Cortex of kidney (tissue), 1 donor: ENCODE measurements at places on chromosomes 2 and 18.

GRCh38 chr2:20322527-20323300, 27.9 kb downstream of the PUM2 start:
- no peak for DNase-seq

DNA sequence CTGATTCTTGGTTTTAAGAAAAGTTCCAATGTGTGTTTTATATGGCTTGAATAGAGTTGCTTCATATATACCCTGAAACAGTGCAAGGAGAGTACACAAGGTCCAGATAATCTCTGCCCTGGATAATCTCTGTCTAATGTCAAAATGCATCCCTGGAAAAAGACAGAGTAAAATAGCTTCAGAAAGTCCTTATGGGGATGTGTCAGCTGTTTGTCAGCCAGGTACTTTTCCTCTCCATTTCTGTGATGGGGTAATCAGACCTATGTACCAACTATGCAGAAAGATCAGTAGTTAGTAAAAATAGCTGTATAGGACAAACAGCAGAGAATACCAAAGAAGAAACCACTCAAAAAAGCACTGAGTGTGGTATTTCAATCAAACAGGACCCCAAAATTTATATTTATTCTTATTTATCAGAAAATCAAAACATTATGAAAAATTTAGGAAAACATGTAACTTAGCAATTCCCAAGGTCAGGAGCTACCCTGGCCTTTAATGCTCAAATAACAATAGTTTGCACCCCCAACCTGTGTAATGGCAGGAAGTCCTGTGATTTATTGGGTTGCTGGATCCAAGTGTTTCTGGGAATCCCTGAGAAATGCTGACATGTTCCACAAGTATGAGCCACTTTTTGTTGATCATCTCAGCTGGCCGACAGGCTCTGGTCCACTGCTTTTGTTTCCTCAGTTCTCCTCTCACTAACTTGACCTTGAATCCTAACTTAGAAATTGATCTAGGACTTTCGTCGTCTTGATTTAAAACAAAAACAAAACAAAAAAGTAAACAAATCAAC, 69.6 kb downstream of the MDH1 start:
- no peak for DNase-seq

GRCh38 chr18:62324917-62325805, at the start of gene TNFRSF11A:
Gene TNFRSF11A, plus strand, starts transcription at chr18:62325310. Its CDS starts 43 bp downstream, at chr18:62325353.
- no peak for DNase-seq

- DNase-seq = no peak
These were observed 145.0 kb downstream of the SPP2 start for GRCh38 chr2:234195516-234195915.

DNA sequence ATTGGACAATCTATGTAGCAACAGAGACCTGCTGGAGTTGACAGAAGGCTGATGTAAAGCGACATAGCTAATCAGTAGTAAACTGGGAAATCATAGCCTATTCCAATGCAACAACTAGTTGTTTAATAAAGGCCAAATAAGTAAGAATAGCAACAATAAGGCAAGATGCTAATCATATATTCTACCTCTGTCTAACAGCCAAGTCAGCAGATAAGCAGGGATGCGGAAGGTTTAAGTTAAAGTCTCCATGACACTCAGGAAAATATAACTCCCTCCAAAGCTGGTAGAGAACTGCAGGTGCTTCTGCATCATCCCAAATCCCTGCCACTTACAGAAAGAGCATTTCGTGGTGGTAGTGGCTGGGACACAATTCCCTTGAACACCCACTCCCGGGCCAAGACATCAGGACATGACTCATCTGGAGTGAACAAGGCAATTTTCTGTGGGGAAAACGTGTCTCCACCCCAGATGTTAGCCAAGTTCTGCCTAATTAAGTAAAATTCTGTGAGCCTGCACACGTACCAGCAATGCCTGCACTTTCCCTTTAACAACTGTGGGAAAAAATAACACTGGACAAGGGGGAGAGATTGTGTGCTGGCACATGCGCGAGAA, 413.6 kb upstream of the ID2 start:
- DNase-seq = no peak

- no peak for DNase-seq
These were observed 108.5 kb downstream of the CTAGE1 start for GRCh38 chr18:22309191-22309590.

DNA sequence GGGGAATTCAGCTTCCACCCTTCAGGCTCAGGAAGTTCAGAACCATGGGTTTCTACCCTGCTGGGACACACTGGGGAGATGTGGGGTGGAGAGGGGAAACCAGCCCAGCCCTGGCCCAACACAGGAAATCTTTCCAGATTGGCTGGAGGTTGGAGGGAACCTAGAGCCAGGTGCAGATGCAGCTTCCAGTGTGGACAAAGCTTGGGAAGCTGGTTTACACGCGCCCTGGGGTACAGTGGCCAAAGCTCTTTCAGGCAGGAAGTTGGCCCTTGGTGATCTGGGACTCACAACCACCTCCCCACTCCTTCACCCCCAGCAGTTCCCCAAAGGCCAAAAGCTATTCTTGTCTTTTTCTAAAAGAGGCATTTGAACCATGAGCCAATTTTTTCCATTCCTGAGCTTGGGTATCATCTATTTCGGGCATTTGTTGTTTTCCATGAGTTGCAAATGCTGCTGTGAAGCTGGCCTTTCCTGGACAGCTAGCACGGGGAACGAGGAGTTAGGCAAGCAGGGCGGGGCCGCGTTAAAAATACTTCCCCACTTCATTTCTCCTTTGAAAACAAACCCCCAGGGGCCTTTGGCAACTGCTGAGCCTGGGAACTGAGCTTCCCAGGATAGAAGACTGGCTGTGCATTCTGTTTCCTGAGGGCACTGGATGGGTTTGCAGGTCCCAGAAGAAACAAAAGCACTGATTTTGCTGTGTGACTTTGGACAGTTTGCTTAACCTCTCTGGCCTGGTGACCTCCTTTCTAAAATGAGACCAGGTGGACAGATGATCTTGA, 3.1 kb upstream of the ARID5A start:
- no peak for DNase-seq

DNA sequence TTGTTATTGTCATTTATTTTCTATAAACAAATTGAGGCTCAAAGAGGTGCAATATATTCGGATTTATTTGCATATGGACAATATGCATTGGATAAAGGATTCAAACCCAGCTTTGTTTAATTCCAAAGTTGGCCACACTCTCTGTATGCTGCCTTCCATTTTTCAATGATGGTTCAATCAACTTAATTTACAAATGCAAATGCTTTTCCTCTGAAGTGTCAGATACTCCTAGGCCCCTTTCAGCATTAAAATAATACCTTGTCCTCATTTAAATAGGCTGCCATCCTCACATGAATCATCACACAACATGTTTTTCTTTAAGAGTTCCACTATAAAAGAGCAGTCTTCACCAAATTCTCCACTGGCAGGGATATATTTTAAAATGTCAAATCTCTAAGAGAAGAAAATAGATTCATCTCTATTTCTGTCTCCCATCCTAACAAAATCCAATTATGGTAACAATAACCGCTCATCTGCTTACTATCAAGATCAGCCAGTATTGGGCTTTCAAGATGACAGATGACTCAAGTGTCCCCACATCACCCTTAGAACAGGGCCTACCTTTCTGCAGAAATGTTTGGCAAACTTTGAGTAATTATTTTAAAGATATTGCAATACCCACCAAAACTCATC, 114.8 kb downstream of the SCG2 start:
- DNase-seq = no peak

- DNase-seq = no peak
These were observed 108.4 kb upstream of the YPEL5 start for GRCh38 chr2:30038419-30038818.

GRCh38 chr18:48946329-48946835, 4.4 kb downstream of the SMAD7 start:
- DNase-seq = no peak

DNA sequence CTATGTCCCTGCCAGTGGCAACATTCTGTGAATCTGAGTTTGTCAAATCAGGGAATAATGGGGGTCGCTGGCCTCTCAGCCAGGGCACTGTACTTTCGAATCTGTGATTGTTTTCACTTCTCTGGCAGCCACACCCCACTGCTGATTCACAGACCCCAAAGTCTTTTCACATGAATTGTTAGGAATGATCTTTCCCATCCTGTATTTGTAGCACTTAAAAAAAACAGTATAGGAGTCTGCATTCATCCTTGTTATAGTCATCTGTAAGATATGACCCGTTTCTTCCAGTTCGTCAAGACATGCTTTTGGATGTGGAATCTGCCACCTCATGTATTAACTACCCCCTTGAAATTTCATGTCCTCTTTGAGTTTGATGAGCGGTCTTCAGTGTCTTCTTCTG, 928 bp downstream of the NAGK start:
- no peak for DNase-seq

DNA sequence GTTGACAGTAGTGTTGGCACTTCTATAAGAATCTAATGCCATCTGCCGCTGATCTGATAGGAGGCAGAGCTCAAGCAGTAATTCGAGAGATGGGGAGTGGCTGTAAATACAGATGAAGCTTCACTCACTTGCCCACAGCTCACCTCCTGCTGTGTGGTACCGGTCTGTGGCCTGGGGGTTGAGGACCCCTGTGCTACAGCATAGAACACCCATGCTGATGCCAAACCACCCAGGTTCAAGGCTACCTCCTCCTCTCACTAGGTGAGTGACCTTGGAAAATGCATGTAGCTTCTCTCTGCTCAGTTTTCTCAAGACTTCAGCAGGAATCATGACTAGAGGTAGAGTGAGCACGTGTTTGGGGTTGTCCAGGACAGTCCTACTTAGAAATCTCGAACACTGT, 263.4 kb downstream of the SH3BP4 start:
- no peak for DNase-seq

DNA sequence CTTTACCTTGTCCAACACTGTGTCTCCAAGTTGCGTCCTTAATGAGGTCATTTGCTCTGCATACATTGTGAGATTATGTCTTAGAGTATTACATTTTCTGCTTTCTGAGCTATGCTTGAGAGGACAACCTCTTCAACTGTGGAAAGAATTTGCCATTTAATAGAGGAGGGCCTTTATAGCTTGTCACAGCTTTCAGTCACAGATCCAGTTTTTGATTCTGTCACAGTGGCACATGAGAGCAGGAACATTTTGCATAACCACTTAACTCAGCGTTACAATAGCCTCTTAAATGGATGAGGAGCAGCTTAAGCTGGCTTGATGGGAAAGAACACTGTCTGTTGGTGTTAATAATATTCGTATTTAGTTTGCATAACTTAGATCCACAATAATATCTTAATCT, 63.0 kb downstream of the RHBDD1 start:
- DNase-seq = no peak

- DNase-seq = no peak
These were observed 38.9 kb downstream of the THAP4 start for GRCh38 chr2:241598061-241598460.

DNA sequence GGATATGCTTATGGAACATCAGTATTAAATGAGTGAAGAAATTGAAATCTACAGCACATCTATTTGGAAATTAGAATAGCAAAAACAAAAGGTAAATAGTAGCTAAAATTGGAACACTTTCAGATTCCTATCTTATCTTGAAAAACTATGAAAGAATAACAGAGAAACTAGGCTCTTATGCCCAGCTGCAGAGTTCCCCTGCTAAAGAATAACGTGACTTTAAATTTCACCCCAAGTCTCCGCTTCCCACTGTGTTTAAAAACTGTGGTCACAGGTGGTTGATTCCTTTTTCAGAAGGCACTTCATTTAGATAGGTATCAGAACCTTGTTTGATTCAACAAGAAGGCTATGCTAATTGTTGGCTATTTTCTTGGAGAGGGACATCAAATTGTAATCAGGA, 30.1 kb downstream of the ARHGAP28 start:
- no peak for DNase-seq

GRCh38 chr2:196840171-196840570, 31.0 kb upstream of the C2orf66 start:
- DNase-seq = no peak

GRCh38 chr2:83191316-83191715, 1267.8 kb downstream of the SUCLG1 start:
- DNase-seq = no peak

GRCh38 chr2:134681201-134681600, 37.6 kb downstream of the TMEM163 start:
- DNase-seq = no peak

DNA sequence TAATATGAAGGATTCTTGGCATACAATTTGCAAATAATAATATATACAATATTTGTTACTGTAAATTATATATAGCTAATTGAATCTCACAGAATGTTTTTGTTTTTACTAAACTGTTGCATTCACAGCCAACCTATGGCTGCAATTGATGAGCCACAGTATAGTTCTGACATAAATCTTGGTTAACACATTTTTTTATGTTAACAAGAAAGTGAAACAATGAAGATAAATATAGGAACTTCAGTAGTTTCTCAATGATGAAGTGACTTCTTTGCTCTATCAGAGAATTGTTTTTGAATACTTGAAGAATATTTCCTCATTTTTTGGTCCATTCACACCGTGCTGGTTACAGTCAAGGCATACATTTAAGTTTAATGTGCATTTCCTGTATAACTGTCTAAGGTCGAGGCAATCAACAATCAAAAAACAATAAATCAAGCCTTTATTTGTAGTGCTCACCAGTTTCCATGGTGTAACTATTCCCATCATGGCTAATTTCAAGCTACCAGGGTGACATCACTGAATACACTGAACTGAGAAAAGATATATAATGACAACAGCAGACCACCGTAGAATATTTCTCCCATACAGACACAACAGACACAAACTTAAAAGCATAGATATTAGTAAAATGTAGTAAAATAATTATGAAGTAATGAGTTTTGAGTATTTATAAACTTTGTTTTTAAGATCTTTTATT, 12.9 kb upstream of the ETAA1 start:
- DNase-seq = no peak

DNA sequence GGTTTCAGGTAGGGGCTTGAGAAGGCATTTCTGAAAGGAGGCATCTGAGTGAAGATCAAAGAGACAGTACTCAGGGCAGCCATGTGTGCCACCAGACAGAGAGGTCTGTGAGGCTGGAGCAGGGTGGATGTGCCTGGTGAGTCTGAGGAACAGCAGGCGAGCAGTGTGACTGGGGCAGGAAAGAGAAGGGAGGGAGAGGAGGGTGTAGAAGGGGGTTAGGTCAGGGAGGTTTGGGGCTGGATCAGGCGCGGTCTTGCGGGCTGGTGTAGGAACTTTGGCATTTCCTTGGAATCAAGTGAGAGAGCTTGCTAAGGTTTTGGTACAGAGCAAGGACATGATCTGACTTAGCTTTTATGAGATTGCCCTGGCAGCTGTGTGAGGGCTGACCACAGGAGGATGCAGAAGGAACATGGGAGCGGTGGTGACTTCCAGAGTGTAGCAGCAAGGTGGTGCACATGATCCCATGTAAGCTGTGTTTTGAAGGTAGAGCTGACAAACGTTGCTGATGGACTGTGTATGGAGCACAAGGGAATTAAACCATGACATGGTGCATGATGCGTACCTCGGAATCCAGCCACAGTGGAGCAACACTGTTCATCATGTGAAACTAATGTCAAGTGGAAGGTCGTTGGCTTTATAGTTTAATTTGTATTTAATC, 13.9 kb downstream of the RAB31 start:
- no peak for DNase-seq

DNA sequence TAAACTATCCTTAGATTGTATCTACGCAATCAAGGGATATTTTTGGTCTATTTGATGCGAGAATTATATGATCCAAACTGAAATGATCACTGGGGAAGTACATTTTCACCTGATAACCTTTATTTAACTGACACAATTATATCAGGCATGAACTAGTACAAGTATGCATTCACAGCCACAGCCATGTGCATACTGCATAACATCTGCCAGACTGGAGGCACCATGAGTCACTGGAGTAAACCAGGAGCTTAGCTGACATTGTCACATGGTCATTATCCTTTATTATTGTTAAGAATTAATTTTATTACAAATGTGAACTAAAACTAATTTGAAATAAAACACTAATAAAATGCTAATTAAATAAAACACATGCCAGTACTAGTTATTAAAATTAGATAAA, 1127.1 kb downstream of the DPP10 start:
- DNase-seq = no peak

GRCh38 chr18:2939317-2939716, 73.6 kb downstream of the LPIN2 start:
- DNase-seq = no peak
